Naive B cell (primary cell): ENCODE measurements at places on chromosomes 12 and 14. TPM values are rescaled to one million over a fixed set of nuclear protein-coding genes. Genes with fewer than 3 reads are reported as not detected.

Gene ASIC1
- polyA plus RNA-seq = not detected

Gene TMEM253
- not detected for polyA plus RNA-seq

GRCh38 chr14:95088665-95089064, 68.7 kb downstream of the DICER1 start:
- peaks cover 29% of the 10 kb centered on the region for H3K36me3 ChIP-seq
- H3K27ac ChIP-seq = no peak overlapping the region
- no peak overlapping the region for H3K4me3 ChIP-seq
- no peaks in the 10 kb centered on the region for H3K27me3 ChIP-seq
- H3K4me1 ChIP-seq = no peaks in the 10 kb centered on the region

GRCh38 chr12:104957719-104958000, 430 bp downstream of the SLC41A2 start:
- peaks cover 8% of the 10 kb centered on the region for H3K27me3 ChIP-seq
- H3K4me3 ChIP-seq = peak overlapping the region; percentile 94
- H3K36me3 ChIP-seq = no peaks in the 10 kb centered on the region
- H3K27ac ChIP-seq = peak overlapping the region; percentile 18
- no peak for DNase-seq

DNA sequence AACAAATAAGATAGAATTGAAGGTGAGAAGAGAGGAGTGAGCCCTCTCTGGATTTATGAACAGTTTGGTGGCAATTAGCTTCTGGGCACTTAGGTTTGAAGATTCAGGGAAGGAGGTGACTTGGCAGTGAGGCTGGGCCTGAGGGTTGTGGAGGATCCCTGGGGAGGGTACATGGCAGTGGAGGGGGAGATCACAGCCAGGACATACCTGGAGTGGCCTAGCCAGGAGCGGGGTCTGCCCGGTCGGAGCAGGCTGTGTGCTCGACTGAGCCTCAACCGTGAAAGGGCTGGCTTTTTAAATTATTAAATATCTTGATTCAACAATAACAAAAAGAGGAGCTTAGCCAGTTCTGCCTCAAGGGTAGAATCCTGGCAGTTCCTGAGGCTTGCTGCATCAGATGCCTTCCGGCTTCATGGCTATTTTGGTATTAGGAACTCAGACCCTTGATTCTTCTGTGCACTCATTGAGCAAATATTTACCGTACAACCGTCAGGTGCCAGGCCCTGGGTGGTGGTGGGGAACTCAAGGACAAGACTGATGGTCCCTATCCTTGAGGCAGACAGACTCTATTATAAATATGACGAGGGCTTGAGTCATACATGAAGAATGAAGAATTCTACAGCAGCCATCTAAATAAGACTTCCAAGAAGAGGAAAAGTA, 73.4 kb downstream of the SPTB start:
- no peaks in the 10 kb centered on the region for H3K36me3 ChIP-seq
- DNase-seq = no peak
- H3K4me3 ChIP-seq = no peak overlapping the region
- no peaks in the 10 kb centered on the region for H3K4me1 ChIP-seq
- H3K27me3 ChIP-seq = no peaks in the 10 kb centered on the region

DNA sequence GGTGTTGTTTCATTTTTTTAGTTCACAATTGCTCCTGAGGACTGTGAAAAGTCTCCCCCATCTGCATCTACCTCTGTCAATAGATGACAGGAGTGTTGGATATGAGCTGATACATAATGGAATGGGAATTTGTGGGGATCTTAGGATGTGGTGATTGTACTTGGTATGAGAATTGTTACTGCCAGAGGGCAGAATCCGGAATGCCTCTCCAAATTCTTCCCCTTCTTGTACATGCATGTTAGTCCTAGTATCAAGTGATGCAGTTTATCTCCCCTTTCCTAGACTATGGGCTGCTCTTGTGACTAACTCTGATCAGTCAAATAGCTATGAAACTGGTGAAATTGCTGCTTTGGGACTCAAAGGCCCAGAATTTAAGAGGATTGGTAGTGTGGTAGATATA, 24.8 kb upstream of the NOVA1 start:
- H3K4me1 ChIP-seq = no peaks in the 10 kb centered on the region
- H3K36me3 ChIP-seq = no peaks in the 10 kb centered on the region
- H3K27ac ChIP-seq = no peak overlapping the region

DNA sequence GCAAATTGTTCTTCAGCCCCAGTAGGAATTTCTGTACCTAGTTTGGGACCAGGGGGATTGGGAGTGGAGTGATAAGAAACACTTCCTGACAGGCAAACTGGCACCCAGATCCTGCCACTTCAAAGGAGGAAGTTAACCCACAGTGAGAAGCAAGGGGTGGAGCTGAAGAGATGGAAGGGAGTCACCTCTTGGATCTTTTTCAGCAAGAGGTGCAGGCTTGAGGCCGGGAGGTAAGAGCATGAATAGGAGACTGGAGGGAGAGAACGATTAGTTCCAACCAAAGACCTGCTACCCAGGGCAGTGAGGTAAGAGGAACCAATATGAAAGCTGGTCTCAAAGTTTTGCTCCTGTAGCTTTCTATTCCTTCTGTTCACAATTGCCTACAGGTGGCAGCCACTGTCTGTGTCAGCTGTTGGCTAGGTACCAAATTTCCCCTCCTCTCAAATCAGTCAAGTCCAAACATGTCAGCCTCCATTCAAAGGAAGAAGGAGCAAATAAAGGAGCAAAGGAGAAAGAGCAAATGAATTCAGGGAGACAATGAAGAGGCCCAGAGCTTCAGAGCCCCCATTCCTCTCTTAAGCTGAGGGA, 14.9 kb upstream of the TAC3 start:
- no peaks in the 10 kb centered on the region for H3K36me3 ChIP-seq
- H3K27me3 ChIP-seq = peaks cover 5% of the 10 kb centered on the region
- H3K4me1 ChIP-seq = peaks cover 16% of the 10 kb centered on the region

DNA sequence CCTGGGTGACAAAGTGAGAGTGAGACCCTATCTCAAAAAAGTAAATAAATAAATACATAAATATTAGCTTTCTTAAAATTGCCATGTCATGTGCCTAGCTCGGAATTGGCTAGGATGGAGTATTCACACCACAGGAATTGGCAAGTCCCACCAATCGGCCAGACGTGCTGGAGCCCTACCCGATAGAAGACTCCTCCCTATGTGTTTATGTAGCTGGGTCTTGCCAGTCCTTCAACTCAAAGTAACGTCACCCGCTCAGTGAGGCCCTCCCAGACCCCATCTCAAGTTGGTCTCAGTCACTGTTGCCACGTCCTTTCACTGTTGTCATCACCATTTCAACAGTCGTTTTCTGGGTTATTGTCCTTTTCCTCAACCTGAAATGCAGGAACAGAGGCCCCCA, 20.2 kb downstream of the VRTN start:
- H3K4me1 ChIP-seq = peaks cover 4% of the 10 kb centered on the region
- H3K27me3 ChIP-seq = peaks cover 6% of the 10 kb centered on the region
- H3K27ac ChIP-seq = no peak overlapping the region
- H3K36me3 ChIP-seq = no peaks in the 10 kb centered on the region
- H3K4me3 ChIP-seq = no peak overlapping the region

DNA sequence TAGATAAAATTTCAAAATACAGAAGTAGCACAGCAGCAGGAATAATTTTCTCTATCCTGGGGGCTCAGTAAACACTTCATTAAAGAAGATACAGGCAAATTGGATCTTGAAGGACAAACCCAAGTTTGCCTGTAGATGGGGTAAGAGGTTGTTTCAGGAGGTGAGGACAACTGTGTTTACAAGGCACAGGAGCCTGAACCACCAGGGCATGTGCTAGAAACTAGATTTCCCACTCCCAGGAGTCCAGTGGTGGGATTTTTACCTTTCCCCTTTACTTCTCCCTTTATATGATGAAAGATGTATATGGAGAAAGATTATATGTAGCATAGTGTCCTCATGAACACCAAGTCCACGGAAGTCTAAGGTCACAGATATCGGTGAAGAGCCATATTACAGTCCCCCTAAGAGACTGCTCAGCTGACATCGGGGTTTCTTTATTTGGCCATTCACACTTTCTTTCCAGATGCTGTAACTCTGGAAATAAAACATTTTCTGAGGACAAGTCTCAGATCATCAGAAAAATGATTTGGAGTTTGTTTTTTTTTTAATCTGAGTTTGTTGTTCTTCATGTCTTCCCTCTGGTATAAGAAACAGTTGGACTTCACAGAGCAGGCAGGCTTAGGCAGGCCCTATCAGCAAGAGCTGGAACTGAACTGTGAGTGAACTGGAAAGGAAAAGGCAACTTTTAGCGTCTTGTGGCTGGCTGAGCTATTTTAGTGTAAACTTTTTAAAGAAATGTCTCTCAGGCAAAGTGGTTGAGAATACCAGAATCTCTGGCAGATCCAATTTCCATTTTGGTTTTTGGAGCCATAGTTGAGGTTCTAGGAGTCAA, 8.0 kb upstream of the EVL start:
- H3K27ac ChIP-seq = no peak overlapping the region
- DNase-seq = peak; percentile 47
- H3K27me3 ChIP-seq = no peaks in the 10 kb centered on the region
- no peak overlapping the region for H3K4me3 ChIP-seq
- H3K4me1 ChIP-seq = peaks cover 39% of the 10 kb centered on the region

DNA sequence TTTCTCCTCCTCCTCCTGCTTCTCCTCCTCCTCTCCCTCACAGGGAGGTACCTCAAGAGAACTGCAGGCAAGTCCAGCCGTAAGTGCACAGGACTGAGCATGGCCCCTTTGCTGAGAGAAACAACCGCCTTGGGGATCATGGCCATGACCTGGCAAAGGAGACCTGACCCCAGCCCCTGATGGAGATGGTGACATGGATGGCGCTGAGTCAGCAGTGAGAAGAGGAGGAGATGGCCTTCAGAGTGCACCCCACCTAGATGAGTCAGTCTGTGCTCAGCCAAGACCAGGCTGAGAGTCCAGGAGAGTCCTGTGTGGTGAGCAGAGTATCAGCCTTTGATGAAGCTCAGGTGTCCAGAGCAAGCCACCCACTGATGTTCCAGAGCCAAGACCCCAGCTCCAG, 36.4 kb downstream of the MEG3 start:
- no peaks in the 10 kb centered on the region for H3K36me3 ChIP-seq
- no peak overlapping the region for H3K27ac ChIP-seq
- H3K4me1 ChIP-seq = peaks cover 6% of the 10 kb centered on the region
- no peak for DNase-seq
- no peak overlapping the region for H3K4me3 ChIP-seq

DNA sequence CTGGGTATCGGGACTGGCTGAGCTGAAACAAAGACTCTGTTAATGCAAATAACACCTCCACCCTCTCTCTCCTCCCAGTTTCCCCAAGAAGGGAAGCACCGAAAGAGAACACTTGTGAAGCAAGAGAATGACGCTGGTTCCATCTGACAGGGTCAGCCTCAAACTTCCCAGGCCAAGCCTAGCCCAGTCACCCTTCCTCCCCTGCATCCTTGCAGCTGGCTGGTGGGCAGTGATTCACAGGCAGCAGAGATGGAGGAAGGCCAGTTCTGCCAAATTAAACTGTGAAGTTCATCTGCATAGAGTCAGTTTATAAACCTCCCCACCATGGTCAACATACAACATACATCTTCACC, 2.8 kb downstream of the LRRC74A start:
- H3K27ac ChIP-seq = no peak overlapping the region
- peaks cover 9% of the 10 kb centered on the region for H3K27me3 ChIP-seq
- H3K4me3 ChIP-seq = no peak overlapping the region
- DNase-seq = no peak
- H3K4me1 ChIP-seq = no peaks in the 10 kb centered on the region

- peaks cover 6% of the 10 kb centered on the region for H3K36me3 ChIP-seq
- peak overlapping the region; percentile 26 for H3K27ac ChIP-seq
- H3K4me1 ChIP-seq = peaks cover 45% of the 10 kb centered on the region
- DNase-seq = no peak
- no peak overlapping the region for H3K4me3 ChIP-seq
Measured at GRCh38 chr14:93212432-93212831, 5.4 kb downstream of the UBR7 start.

DNA sequence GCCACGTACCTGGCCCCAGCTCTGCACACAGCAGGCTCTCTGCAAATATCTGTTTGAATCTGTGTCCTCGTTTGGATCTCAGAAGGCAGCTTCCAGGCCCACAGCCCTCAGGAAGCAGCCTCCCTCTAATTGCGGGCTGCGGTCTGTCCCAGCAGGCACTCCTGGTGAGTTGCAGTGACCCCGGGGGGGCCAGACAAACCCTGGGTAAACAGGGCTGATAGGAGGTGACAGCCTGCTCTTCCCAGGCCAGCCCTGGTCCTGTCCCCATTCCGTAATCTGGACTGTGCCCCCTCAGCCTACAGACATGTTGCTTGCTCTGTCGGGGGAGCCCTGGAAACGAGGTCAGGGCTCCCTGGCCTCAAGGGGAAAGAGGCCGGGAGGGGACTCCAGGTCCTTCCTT, 2.0 kb downstream of the FOXN4 start:
- no peak overlapping the region for H3K27ac ChIP-seq
- H3K4me1 ChIP-seq = peaks cover 11% of the 10 kb centered on the region
- peaks cover 86% of the 10 kb centered on the region for H3K27me3 ChIP-seq
- H3K36me3 ChIP-seq = no peaks in the 10 kb centered on the region
- no peak for DNase-seq

GRCh38 chr12:88472775-88473174, 107.5 kb downstream of the KITLG start:
- no peaks in the 10 kb centered on the region for H3K4me1 ChIP-seq
- no peak overlapping the region for H3K4me3 ChIP-seq
- H3K27ac ChIP-seq = no peak overlapping the region
- no peaks in the 10 kb centered on the region for H3K36me3 ChIP-seq
- H3K27me3 ChIP-seq = no peaks in the 10 kb centered on the region

DNA sequence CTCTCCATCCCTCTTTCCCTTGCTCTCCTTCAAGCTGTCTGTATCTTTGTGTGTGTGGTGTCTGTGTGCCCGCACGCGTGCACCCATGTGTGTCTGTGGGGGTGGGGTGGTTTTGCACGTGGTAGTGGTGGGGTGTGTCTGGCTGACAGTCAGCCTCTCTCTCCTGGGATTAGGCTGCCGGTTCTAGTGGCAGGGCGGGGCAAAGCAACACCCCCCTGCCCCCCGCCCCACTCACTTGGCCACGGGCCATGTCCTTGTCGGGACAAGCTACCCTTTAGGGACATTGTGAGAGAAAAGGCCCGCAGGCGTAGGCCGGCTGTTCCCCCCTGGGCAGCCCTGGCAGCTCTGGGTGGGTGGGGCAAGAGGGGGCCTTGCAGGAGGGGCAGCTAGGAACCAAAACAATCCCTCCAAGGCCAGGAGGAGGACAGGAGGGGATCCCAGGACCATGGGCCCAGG, 182.6 kb downstream of the ALG10 start:
- peak; percentile 26 for DNase-seq
- no peaks in the 10 kb centered on the region for H3K36me3 ChIP-seq
- H3K4me1 ChIP-seq = peaks cover 45% of the 10 kb centered on the region
- H3K4me3 ChIP-seq = peak overlapping the region; percentile 70
- no peaks in the 10 kb centered on the region for H3K27me3 ChIP-seq

Gene KRT74
- not detected for polyA plus RNA-seq

Gene TMX1
- polyA plus RNA-seq = 43.7 TPM
